ENCODE measurements at places on chromosomes 2 and 18. TPM values are rescaled to one million over a fixed set of nuclear protein-coding genes. Genes with fewer than 3 reads are reported as not detected.

DNA sequence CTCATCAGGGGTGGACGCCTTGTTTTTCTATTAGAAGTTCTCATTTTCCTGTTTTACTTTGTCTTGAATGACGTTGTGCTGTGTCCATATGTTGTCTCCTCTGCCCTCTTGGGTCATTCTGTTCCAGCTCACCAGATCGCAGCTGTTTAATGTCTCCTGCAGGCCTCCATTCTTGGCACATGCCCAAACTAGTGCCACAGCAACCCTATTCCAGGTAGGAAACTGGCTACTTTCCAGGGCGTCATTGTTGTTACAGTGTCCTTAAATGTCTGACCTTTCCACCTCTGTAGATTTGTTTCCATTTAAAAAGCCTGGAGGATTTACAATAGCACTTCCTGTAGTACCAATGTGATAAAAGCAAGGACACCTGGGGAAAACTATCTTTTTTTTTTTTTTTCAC, 500.7 kb downstream of the METTL4 start:
- DNase-seq: no peak

- DNase-seq: no peak
These were observed 217.7 kb downstream of the LRRTM1 start for GRCh38 chr2:80086831-80087230.

DNA sequence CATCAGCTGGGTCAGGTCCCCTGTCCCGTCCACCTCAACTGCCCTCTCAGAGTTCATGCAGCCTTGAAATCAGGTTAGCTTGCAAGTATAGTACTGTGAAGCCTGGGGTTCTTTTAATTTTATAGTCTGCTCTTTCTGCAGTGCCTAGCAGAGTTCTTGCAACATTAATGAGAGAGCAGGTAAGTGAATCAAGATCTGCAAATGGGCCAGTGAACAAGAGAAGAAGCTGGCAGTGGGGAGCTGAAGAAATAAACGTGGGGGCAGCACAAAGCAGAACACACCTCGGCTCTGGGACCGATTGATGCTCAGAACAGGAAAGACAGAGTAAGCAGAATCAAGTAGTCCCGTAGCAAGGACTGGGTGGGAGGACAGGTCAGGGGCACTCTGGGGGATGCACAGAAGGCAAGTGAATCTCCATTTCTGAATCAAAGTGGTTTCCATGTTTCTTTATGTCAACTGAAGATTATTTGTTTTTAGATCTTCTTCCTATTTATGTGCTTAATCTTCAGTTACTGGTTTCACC, 675.5 kb downstream of the RNF144A start:
- no peak for DNase-seq

- no peak for DNase-seq
These were observed 69.1 kb downstream of the LRRFIP1 start for GRCh38 chr2:237696461-237696860.

- DNase-seq: no peak
These were observed 1.8 kb upstream of the CD302 start for GRCh38 chr2:159799833-159800232.

DNA sequence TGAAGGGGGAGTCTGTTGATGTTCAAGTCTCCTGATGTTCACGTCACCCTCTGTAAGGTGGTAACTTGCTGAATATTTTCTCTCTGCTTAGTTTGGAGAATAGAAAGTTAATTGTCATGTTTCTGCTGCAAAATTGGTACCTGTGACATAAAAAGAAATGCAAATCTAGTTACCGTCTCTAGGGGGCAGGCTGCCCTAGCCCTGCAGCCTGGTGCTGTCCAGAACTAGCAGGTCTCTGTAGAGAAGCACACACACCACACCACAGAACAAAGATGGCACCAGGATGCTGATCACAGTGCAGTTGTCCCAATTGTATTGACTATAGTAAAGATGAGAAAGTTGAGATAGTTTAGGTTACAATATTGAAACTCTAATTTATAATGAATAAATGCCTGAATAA, 47.0 kb downstream of the SLC9A4 start:
- no peak for DNase-seq

DNA sequence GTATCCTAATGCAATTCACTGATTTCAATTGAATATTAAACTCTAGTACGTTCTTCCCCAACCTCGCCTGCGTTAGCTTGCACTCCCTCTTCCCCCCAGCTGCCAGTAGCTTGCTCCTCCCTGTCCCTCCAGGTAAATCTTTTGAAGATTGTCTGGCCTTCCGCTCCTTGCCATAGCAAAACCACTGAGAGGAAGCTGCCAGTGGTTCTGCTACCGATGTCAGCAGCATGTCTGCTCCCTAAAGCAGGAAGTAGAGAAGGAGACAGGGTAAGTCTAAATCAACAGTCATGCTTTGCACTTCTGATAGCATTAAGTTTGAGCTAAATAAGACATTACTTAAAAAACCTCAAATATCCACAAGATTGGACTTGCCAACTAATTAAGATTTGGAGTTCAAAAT, 89.1 kb downstream of the SCN2A start:
- DNase-seq: no peak

GRCh38 chr2:123451542-123451941, 573.5 kb upstream of the CNTNAP5 start:
- no peak for DNase-seq

DNA sequence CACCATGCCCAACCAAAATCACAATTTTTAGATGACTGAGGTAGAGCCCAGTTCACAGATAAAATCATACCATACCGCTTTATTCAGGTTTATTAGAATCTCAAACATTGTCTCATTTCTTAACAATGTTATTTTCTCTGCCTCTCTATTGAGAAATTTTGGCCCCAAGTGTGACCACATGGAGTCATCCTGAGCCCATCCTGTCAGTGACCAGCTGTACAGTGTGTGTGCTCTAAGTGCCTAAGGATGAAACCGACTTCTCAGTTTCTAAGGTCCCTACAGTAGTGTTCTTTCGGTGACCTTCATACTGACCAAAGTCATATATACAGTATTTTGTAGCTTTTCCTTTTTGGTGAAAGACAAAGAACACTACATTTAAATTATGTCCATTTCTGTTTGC, 123.7 kb upstream of the MSTN start:
- no peak for DNase-seq

DNA sequence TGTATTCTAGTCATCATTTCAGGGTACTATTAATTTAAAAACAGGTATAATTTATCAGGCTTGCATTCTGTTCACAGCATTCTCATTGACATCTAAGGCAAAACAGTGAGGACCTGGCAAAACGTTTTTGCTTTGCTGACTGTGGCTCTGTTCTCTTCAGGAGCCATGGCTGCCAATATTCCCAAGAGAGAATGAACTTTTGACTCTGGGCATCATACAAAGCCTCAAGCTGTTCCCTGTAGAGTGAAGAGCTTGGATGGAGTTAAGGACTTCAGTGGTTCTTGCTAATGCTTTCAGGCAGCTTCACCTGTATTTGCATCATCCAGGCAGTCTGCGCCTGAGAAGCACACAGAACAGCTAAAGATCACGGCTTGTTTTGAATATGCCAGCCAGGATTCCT, 65.9 kb upstream of the CAVIN2 start:
- no peak for DNase-seq

DNA sequence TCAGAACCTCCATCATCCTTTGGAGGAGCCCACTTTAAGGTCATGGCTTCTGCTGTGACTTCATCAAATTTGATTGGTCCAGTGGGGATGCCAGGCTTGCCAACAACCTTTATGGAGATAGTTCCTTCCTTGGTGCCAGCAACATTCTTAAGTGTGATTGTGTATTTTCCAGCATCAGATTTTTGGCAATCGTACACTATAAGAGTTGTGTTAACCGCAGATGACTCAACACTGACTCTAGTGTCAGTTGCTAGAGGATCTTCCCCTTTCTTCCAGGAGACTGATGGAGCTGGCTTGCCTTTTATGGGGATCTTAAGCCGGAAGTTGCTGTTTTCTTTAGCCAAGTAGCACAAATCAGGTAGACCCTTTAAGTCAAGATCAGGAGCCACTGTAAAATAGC, 98.7 kb downstream of the PLEKHA3 start:
- no peak for DNase-seq

- DNase-seq: no peak
These were observed 47.6 kb downstream of the ALPK2 start for GRCh38 chr18:58581265-58581664.

GRCh38 chr2:235981631-235982030, 186.6 kb downstream of the GBX2 start:
- DNase-seq: no peak

DNA sequence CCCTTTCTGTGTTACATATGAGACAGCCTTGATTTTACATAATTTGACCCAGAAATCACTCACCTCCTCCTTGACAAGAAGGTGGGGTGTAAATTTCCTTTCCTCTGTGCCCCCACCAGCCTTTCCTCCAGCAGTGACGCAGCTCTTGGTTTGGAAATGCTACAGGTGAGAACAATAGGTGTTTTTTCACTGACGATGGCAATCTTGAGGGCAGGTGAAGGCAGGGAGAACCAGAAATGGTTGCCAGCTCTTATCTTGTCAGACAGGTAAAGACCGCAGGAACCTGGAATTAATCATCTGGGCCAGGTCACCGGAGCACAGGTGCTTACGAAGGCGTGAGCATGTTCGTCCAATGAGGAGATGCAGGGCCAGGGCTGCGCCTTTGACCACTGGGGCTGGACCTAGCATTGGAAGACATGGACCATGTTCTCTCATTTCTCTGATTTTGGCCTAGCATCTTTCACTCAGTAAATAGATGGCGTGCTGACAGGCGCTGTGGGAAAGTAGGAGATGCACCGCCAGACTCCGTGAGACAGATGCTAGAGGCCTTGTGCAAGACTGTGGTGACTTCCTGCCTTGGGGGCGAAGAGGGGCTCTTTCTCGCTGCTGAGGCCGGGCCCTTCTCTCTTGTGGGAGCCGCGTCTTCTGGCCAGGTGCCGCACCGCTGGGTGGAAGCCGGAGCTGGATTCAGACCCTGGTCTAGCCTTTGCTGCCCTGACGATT, 4.0 kb downstream of the CIDEA start:
- DNase-seq: no peak

DNA sequence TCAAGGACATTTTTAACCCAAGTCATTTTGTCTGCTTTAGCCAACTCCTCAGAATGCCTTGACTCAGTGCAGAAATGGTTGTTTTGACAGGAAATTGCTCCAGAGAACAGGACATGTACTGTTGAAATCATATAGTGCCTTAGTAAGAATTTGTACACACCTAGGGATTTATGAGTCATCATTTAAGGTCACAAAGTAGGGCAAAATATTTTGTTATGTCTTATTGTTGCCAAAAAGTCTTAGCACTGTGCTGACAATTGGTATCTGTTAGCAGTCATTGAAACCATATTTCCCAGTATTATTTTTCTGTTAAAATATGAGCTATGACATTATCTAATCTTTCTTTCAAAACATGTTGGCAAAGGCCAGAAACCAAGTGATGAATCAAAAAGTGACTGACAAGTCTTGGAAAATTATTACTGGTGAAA, 104.5 kb downstream of the OSBPL6 start:
- DNase-seq: no peak

- DNase-seq: no peak
These were observed 1246.6 kb upstream of the LRRTM1 start for GRCh38 chr2:81551040-81551634.

DNA sequence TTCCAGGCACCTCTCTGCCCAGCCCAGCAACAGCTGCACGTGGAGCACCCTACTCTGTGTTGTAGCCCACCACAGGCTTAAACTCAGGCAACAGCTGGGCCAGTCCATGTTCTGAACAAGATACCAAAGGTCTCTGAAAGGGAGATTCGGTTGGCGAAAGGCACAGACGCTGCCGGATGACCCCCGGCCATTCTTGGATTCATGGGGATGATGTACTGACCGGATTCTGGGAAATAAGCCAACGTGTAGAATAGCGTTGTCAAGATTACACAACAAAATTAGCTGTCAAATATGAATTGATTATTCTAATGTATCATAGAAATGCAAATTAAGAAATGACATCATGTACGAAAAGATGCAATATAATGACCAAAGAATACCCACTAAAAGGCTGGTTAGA, 283.0 kb upstream of the PXDN start:
- DNase-seq: no peak

DNA sequence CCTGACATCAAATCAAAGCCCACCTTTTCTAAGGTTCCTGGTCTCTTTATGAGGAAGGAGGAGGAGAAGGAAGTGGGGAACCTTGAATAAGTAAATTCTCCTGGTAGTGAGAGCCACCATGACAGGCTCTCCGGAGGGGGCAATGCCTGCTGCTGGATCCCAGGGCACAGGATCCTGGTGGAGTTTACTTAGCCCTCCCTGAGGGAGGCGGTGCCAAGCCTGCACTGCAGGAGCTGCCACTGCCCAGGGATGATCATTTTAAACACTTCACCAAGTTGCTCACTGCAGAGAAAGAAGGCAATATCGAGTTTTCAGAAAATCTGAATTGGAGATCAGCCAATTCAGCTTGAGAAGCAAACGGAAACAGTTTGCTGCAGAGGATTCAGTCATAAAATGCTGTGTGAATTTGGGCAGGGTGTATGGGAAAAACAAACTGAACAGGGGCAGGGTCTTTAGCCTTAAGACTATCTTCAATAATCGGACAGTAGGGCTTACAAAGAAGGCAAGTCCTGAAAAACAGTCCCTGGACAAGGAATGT, 200.7 kb downstream of the RAD51AP2 start:
- no peak for DNase-seq

DNA sequence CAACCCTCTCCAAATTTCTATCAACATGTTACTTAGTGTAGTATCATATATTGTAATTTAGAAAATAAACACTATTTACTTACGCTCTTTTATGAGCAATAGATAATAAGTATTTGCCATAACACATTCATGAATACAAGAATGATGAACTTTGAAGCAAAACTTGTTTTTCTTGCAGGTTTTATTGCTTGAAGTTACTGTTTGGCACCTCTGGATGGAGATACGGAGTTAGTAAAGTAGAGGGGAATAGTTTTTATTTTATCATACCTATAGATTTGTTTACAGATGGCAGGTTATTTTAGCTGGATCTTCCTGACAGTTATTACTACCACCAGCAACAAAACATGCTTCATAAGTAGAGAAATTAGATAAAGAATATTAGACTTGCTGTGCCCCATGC, 274.2 kb upstream of the LRRTM4 start:
- DNase-seq: no peak

PID1 gene
- total RNA-seq: 75.5 TPM

ANKRD30B gene
- total RNA-seq: not detected

KCNE4 gene
- total RNA-seq: 16.6 TPM

FSIP2 gene
- 0.25 TPM for total RNA-seq

MC2R gene
- total RNA-seq: not detected

LYPD6 gene
- 13.9 TPM for total RNA-seq

NEMP2 gene
- 4.6 TPM for total RNA-seq

SOX11 gene
- total RNA-seq: not detected

PLGLB2 gene
- 3.3 TPM for total RNA-seq

KCNS3 gene
- 13.9 TPM for total RNA-seq

NGEF gene
- 1.1 TPM for total RNA-seq

SERPINB13 gene
- total RNA-seq: not detected

C2orf66 gene
- not detected for total RNA-seq

SNX17 gene
- 92.6 TPM for total RNA-seq

TUBA4B gene
- total RNA-seq: not detected

All from omental fat pad (tissue), 4 donors.